ENCODE measurements at places on chromosomes 1 and 21. TPM values are rescaled to one million over a fixed set of nuclear protein-coding genes. Genes with fewer than 3 reads are reported as not detected.

Gene OR14A16
- total RNA-seq: not detected

Gene MACF1
- 43.2 TPM for total RNA-seq

Gene THBS3
- total RNA-seq: 9.7 TPM

Gene CIART
- 0.95 TPM for total RNA-seq

Gene LCE3E
- total RNA-seq: not detected

Gene ERVH48-1
- total RNA-seq: not detected

Measured in A549 treated with ZK216348 at 1 μM for 4 hours (cell line).